ENCODE measurements at places on chromosomes 6 and 20. TPM values are rescaled to one million over a fixed set of nuclear protein-coding genes. Genes with fewer than 3 reads are reported as not detected.
A peak's percentile ranks its signal among the peaks of the same experiment; 100 is the strongest.

The PDYN gene
- total RNA-seq: not detected

DNA sequence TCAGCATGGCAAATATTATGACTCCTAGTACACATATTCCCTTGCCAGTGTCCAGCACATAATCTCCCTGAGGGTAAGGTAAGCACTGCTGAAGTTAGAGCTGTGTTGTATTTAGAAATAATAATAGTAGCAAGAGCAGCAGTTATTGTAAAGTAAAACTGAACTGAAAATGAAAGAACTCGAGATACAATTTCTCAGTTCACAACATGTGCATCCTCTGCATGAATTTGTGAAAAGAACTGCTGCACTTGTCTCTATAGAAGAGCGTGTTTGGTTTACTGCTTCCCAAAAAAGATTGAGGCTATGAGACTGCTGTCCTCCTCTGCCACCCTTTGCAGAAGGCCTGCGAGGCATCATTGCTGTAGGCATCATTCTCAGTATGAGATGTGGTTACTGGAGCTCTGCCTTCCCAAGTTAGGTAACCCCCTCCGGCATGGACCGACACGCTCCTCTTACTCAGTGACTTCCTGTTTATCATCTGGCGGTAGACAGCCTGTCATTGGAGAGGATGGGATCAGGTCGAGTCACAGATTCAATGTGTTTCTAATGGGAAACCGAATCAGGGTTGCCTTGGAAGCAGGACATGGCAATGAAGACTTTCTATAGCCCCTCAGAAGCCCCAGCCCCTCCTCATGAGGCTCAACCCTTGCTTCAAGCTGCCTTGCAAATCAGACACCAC is 48.1 kb downstream of the SLC24A3 start:
- DNase-seq: no peak

The AGER gene
- 0.41 TPM for total RNA-seq

DNA sequence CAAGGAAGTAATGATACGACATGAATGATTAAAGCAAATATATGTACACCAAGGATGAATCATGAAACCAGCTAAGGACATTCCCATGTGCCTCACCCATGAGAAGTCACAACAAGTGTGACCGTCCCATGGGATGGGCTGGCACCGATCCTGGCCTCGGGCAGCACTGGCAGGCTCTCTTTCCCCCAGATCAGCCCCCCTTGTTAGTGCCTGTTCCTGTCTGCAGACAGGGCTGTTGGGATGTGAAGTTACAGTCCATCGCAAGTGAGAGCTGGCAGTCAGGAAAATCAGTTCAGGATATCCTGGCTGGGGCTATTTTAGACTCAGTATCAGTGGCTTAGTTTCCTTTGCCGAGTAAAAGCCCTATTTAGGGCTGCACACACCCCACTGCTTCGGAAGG is 129.2 kb upstream of the SNX9 start:
- no peak for DNase-seq

DNA sequence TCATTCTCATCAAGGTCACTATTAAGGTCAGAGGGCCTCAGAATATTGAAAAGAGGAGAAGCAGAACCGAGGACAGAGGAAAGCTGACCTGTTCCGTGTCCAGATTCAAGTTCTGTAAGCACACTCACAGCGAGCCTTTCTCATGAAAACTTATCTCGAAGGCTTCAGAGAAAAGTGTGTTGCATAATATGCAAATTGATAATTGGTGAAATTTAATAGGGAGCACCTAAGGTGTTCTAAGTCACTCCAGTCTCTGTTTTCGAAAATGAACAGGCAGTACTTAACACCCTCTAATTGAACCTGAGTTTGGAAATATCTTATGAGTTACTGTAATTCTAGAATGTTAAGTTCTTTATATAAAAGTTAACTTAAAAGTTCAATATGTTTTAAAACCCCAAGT is 181.2 kb upstream of the PDE10A start:
- DNase-seq: no peak

GRCh38 chr6:145214570-145214969 is 520.8 kb downstream of the EPM2A start:
- DNase-seq: peak; percentile 2

The IRF4 gene
- total RNA-seq: not detected

GRCh38 chr20:62168061-62168460 is 14.8 kb upstream of the MTG2 start:
- no peak for DNase-seq

The TULP1 gene
- total RNA-seq: not detected

GRCh38 chr6:139833592-139833991 is 459.1 kb upstream of the CITED2 start:
- DNase-seq: no peak

DNA sequence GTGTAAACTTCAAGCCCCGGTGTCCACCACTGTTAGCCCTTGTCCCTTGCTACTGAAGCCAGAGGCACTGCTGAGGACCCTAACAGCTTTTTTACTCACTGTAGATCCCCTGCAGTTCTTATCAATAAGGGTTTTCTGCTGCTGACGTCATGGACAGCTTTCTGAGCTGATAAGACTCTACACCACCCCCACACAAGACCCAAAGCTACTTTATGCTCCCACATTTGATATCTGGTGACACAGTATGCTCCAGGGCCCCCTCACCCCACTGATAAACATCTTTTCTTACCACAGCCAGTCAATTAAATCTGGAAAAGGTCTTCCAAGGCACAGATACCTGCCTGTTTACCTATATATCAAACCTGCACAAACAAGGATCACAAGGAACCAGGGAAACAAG is 65.3 kb downstream of the NUS1 start:
- no peak for DNase-seq

GRCh38 chr20:39042279-39043150 is 80.4 kb downstream of the DHX35 start:
- no peak for DNase-seq

- DNase-seq: no peak
Measured at GRCh38 chr6:35931120-35931561, 10.2 kb upstream of the SRPK1 start.
